Activated naive CD8-positive, alpha-beta T cell treated with anti-CD3 and anti-CD28 coated beads for 36 hours (primary cell): ENCODE measurements at places on chromosomes 13 and 19.

- DNase-seq = no peak
Measured at GRCh38 chr19:18489627-18490184, 32.2 kb downstream of the ELL start.

DNA sequence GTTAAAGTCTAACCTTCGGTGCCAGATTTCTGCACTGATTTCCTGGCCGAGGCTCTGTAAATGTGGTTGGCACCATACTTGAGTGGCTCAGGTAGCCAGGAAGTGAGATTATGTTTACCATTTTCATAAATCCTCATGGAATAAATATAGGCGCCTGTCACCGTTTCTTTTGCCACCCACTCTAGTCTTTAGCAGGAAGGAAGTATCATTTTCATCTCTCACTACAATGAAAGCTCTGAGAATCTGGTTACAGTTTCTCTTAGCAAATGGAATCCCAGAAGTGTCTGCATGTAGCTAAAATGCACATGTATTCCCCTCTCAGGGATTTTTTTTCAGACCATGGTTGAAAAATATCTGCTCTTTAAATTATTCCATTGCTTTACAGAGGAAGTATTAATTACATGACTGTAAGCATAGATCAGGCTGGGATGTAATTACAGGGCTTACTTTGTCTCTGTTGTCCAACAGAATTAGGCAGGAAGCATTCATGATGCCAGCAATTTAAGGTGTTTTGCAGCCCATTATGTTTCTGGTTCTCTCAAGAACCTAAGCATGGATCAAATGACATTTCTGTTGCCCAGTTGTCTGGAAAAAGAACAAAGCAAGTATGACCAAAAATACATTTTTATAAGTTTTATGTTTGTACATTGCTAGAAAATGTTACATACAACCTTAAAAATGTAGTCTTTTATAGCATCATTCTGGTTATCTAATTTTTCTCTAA, 221.7 kb upstream of the SPRY2 start:
- no peak for DNase-seq

DNA sequence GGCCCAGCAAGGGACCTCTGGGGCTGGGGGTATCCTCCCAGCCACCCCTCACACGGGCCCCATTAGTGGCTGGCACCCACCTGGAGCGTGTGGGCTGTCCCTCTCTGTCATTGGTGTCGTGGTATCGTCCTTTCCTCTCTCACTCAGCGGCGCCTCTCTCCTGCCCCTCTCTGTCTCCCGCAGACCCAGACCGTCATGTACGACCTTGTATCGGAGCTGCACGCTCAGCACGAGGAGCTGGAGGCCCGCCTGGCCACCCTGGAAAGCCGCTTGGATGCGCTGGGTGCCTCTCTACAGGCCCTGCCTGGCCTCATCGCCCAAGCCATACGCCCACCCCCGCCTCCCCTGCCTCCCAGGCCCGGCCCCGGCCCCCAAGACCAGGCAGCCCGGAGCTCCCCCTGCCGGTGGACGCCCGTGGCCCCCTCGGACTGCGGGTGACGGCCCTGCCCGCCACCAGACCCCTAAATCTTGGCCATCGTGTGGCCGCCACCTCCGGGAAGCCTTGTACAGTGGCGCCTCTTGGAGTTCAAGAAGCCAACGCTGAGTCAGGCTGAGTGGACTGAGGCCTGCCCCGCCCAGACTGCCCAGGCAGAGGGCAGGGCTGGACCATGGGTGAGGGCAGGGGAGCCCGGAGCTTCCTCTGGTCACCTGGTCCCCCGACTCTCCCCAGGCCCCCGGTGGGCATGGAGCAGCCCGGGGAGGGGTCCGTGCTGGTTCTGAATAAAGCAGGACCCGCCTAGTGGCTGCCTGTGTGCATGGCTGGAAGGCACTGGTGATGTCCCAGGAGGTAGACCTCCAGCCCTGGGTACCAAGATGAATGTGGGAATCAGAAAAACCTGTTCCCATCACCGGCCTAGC, 9.8 kb upstream of the ARRDC2 start:
- no peak for DNase-seq

DNA sequence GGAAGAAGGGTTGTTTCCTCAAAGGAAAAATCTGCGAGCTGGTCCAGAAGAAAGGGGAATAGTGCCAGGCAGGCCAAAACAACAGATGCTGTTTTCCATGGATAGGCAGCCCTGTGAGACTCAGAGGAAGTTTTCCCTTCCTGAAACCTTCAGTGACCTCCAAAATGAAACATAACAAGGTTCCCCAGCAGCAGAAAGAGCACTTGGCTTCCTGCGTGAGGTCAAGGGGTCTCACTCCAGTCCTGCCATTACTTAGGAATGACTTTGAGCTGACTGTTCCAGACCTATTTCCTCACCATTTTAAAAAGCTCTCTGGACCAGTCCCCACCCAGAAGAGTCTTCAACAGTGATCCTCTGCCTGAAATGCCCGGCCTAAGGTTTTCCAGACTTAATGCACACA, 104.6 kb upstream of the IPO5 start:
- DNase-seq = no peak

DNA sequence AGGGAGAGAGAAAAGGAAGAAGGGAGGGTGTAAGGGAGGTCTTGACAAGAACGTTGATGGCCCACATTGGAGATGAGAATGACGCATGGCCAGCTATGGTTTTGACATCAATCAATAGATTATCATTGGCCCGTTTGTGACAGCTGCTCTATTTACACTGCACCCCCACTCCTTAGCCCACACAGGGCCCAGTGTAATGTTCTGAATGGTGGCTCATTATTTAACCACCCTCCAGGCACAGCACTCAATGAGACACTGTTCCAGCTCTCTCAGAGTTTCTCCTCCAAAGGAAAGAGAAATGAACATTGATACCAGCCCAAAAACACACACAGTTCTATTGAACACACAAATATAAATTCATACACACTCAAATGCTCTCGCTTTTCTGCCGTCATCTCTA, 173.0 kb upstream of the IPO5 start:
- no peak for DNase-seq

- no peak for DNase-seq
Measured at GRCh38 chr13:49810567-49811526, 18.4 kb upstream of the KPNA3 start.

- DNase-seq = no peak
Measured at GRCh38 chr19:47479701-47480503, 4.1 kb downstream of the KPTN start.

- DNase-seq = no peak
Measured at GRCh38 chr13:30021611-30022010, 171.2 kb upstream of the UBL3 start.

DNA sequence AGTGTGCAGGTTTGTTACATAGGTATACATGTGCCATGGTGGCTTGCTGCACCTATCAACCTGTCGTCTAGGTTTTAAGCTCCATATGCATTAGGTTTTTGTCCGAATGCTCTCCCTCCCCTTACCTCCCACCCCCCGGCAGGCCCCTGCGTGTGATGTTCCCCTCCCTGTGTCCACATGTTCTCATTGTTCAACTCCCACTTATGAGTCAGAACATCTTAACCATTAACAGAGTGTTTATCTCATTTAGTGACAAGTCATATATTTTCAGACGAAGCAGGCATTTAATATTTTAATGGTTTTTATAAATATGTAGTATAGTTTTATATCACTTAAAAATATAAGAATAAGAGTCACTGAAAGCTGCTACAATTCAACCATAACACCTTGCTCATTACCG, 780.5 kb upstream of the ARGLU1 start:
- no peak for DNase-seq

DNA sequence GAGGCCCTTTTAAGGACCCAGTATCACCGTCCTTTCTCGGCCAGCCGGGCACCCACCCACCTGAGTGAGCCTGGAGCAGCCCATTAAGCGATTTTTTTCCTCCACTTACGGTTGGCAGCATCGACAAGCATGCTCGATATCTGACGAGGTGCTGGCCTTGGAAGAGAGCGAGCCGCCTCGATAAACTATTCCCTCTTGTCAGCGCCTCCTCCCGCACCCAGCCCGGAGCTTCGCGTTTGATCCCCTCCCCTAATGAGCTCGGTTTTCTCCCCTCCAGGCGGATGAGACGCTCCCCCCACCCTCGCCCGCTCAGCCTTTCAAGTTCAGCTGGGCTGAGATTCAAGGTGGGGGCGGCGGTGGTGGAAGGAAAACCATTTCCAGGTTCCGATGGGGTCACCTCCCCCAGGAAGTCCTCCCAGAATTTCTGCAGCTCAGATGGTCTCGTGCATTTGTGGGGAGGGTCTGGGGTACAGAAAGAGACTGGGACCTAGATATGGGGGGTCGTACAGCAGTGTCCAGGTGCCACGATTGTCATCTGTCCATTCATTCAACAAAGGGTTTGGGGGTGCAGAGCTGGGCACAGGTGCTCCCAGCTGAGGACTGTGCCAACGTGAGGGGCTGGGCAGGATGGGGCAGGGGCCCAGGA, 18.9 kb upstream of the ONECUT3 start:
- DNase-seq = no peak

GRCh38 chr19:2981898-2982297, 4.5 kb downstream of the TLE6 start:
- no peak for DNase-seq

DNA sequence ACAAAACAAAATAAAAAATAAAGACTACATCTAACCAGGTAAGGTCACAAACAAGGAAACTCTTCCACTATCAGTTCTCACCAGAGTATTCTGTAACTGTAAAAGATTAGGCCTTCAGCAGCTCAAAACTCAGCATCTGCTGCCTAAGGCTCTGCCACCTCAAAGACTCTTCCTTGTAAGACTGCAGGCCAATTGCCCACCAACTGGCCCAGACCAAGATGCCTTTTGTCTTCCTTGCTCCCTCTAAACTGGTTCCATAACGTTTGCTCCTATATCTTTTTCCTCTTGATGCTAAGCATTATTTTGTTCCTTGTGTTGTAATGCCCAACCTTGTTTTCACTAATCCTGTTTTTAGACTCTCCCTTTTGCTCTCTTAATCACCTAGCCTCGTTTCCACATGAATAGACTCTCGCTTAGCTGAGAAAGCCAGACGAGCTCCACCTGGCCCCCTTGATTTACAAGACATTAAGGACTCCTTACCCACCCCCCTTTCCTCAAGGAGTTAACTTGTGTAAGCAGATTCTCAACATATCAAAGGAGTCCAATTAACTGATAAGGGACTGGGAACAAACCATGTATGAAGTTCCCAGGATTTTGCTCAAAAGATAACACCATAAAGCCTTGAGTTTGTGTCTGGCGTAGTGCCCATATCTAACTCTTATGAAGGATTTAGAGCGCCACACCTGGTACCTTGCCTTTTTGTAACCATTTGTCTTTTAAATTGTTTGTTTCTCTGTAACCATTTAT, 1.5 kb downstream of the ZNF814 start:
- DNase-seq = no peak

DNA sequence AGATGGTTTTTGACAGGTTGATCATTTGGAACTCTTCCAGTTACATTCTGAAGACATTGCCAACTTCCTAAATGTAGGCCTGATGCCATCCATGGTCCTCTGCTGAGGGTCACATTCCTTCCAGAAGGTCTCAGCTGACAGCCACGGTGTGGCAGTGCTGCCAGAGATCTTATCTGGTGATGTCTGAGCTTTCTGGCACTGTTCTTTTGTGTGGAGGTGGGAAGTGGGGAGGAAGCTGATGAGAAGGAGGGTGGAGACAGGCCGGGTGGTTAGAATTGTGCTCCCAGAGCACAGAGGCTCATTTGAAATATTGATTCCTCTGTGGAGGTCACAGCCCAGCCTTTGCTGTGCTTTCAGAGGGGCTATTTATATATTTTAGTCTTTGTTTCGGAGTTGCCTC, 16.1 kb upstream of the MTIF3 start:
- DNase-seq = no peak

GRCh38 chr13:33543089-33543459, 257.5 kb upstream of the STARD13 start:
- no peak for DNase-seq

DNA sequence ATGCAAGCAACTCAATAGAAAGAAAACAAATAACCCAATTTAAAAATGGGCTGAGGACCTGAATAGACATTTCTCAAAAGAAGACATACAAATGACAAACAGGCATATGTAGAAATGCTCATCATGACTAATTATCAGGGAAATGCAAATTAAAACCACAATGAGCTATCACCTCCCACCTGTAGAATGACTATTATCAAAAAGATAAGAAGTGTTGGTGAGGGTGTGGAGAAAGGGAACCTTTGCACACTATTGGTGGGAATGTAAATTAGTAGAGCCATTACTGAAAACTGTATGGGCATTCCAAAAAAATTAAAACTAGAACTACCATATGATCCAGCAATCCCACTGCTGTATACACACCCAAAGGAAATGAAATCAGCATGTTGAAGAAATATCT, 212.2 kb downstream of the SUCLA2 start:
- DNase-seq = no peak
